ENCODE measurements at places on chromosomes 12 and 14.

GRCh38 chr12:53729644-53730043 lies 2.4 kb upstream of the CALCOCO1 start:
- no peak for DNase-seq

- no peak for DNase-seq
Measured at GRCh38 chr12:90978117-90978770, 23.3 kb upstream of the CCER1 start.

- peak; percentile 51 for DNase-seq
Measured at GRCh38 chr12:67650388-67651131, 2.0 kb downstream of the DYRK2 start.

GRCh38 chr14:95406756-95407277 lies 87.1 kb upstream of the CLMN start:
- DNase-seq, result no peak

GRCh38 chr14:53048631-53049030 lies 97.8 kb upstream of the FERMT2 start:
- no peak for DNase-seq

GRCh38 chr14:78363008-78363407 lies 192.8 kb downstream of the NRXN3 start:
- no peak for DNase-seq

- DNase-seq, result peak; percentile 51
Measured at GRCh38 chr14:60723116-60723906, 840 bp downstream of the SIX4 start.
